ENCODE measurements at places on chromosomes 6 and 20.

DNA sequence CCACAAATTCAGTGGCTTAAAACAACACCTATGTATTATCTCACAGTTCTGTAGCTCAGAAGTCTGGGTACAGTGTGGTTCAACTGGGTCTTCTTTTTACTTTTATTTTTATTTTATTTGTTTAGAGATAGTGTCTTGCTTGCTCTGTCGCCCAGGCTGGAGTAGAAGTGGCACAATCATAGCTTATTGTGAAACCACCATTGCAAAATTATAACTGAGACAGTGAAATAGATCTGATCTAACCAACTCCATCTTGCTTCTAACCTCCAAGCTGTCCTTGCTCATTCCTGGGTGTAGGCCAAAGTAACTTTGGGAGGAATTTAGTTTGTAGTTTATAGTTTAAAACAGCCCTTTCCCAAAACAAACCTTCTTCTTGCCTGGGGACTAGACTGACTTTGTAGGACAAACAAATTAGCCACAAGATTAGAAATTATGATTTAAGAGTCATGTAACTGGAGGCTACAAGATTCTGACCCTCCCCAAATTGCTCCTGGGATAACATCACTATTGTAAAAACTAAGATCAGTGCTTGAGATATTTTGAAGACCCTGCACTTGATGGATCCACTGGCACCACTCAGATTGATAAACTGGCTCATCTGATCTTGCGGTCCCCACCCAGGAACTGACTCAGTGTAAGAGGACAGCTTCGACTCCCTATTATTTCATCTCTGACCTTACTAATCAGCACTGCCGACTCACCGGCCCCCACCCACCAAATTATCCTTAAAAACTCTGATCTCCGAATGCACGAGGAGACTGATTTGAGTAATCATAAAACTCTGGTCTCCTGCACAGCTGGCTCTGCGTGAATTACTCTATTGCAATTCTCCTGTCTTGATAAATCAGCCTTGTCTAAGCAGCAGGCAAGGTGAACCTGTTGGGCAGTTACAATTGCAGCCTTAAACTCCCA, 193.4 kb upstream of the CDYL start:
- DNase-seq = no peak

DNA sequence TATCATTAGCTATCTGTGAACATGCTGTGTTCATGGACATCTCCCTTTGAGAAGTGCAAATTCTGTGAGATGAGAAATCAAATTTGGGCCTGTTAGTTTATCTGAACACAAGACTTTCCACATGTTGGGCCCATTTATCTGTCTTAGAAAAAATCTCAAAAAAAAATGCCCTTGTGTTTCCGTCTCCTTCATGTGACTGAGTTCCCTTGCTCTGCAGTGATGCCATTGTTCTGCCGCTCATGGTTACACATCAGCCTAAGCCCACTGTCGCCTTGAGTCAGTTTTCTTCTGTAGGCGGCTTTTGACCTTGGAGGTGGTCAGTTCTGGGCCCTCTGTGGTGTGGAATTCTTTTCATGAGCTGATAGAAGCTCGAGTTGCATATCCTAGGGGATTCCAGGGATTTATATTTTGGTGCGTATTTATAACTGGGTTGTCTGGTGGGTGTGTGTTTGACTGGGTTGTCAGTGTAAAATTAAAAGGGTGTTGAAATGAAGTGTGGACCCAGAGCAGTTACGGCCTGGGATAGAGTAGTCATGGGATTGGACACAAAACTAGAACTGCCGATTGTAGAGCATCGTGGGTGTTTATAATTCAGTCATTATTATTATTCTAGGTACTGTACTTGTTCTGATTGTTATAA, 156.7 kb downstream of the JARID2 start:
- no peak for DNase-seq

GRCh38 chr20:8095648-8096572, 36.2 kb upstream of the PLCB1 start:
- DNase-seq = no peak

- DNase-seq = no peak
These were observed 296.9 kb upstream of the SGK1 start for GRCh38 chr6:134614606-134615485.

GRCh38 chr6:39706819-39707335, 18.3 kb downstream of the KIF6 start:
- DNase-seq = no peak

- no peak for DNase-seq
These were observed 32.2 kb downstream of the PMEPA1 start for GRCh38 chr20:57677584-57677982.

DNA sequence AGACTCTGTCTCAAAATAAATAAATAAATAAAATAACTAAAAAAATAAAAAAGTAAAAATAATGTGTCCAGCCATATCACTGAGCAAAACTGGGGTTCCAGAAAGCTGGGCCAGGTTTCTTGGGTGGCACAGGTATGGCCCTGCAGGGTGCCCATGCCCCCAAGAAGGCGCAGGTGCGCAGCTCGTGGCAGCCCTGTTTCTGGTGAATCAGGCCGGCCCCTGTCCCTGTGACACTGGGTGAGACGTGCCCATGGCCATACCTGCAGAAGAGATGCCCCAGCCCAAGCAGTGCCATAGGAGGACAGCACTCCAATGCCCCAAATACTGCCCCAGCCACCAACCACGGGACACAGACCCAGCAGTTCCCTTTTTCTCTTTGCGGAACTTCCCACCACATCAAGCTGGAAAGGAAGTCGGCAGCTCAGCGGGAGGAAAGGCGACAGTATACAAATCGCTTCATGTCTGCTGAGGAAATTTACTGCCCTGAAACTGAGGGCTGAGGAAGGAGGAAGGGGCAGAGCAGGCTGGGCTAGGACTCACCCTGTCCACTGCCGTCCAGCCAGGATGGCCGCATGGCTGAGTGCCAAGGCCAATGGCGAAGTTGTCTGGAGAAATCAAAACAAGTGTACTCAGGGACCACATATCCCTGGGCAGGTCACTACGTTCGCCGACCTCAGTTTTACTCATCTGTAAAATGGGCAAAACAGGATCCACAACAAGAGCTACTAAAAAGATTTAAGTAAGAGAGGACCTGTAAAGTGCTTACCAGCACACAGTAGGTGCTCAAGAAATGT, 55.4 kb downstream of the PREX1 start:
- no peak for DNase-seq

DNA sequence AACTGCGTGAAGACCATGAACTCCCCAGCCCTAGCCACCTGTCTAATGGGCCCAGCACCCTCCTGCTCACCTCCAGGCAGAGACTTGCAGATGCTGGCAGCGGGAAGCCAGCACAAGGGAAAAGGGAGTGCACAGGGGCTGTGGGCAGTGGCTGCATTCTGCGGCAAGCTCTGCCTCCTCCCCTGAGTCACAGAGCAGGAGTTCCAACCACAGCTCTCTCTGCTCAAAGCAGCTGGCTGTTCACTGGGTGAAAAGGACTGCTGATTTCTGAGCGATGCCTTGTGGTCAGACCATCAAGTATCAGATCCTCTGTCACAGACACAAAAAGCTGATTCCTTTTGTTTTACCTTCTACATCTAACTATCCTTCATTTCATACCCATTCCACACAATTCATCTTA, 10.5 kb downstream of the NKX2-2 start:
- DNase-seq = no peak

GRCh38 chr6:40695750-40696415, 108.7 kb upstream of the LRFN2 start:
- DNase-seq = no peak

DNA sequence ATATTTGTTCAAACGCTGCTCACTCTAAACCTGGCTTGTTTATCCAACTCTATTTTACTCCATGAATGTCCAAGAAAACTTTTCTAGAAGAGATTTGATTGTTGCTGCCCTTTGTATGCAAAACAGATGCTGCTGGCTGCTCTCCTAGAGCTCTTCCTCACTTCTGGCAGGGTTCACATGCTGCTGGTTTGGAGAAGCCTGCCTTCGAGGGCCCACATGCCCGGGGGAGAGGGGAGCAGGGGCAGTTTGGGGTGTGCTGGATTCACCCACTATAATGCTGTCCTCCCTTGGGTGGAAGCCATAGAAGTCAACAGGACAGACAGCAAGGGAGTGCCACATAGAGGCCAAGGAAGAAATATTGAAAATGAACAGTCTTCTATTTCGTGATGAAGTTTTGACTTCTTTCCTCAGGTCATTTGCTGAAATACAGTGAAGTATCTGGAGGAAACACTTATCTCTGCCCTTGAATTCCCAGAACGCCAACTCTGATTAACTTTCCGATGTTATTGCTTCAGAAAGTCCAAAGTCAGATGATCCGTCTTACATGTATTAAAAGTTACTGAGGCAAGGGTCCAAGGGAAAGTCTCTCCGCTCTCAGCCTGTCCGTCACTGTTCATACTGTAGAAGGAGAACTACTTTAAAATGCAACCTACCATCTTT, 32.4 kb downstream of the LY86 start:
- DNase-seq = no peak

GRCh38 chr20:46347841-46348803, 39.8 kb upstream of the CDH22 start:
- DNase-seq = no peak

DNA sequence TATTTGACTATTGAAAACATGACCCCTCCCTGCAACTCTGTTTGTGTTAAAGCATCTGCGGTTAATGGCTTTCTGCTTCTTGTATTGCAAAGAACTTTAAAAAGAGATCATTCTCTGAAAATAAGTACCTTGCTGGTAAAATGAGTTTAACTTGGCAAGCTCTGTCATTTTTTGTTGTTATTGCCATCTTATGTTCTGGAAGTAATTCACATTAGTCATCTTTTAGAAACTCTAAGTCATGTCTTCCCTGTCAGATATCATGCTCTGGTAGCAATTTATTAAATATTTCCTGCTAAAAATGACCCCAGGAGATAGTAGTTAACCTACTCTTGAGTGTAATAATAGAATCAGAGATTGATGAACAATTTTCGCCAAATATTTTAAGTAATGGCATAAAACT, 890.6 kb downstream of the KIF16B start:
- no peak for DNase-seq

GRCh38 chr6:38997128-38997761, 51.3 kb upstream of the GLP1R start:
- no peak for DNase-seq

Measured in CD8-positive, alpha-beta memory T cell (primary cell).